ENCODE measurements at places on chromosomes 7 and 10.

GRCh38 chr7:116679500-116679899 is 7.5 kb downstream of the MET start:
- DNase-seq = no peak

DNA sequence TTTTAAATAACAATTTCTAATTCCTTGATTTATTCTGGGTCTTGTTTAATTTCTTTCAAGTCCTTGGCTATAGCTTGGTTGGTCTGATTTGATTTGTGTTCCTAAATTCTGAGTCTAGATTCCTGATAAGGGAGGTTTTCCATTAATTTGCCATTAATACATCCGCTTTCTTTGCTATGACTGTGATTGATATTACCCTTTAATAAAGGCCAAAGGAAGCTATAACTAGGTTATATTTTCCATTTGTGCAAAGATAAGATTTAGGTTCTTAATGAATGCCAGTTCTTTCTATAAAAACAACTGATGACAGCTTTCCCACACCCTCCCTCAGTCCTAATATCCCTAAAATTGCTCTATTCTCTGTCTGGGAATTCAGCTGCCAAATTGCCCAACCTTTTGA is 28.2 kb downstream of the NDUFB2 start:
- no peak for DNase-seq

DNA sequence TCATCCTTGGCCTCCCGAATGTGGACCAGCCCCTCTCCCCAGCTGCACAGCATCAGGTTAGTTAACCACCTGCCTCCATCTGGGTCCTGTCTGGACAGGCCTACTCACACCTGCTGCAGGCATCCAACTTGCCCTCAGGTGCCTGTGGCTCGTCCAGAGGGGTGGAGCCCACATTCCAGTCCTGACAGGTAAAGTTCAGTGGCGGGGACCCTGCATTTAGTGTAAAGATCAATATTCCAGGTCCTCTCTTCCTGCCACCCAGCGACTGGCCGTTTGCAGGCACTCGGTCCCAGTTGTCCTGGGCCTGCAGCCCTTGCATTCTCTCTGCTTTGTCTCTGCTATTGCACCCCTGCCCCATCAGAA is 15.0 kb downstream of the HTRA1 start:
- no peak for DNase-seq

GRCh38 chr7:143408686-143409561 is at the start of gene EPHA1:
Gene EPHA1 (minus strand): TSS chr7:143408856. CDS start chr7:143408805, 51 bp downstream.
- peak; percentile 64 for DNase-seq

DNA sequence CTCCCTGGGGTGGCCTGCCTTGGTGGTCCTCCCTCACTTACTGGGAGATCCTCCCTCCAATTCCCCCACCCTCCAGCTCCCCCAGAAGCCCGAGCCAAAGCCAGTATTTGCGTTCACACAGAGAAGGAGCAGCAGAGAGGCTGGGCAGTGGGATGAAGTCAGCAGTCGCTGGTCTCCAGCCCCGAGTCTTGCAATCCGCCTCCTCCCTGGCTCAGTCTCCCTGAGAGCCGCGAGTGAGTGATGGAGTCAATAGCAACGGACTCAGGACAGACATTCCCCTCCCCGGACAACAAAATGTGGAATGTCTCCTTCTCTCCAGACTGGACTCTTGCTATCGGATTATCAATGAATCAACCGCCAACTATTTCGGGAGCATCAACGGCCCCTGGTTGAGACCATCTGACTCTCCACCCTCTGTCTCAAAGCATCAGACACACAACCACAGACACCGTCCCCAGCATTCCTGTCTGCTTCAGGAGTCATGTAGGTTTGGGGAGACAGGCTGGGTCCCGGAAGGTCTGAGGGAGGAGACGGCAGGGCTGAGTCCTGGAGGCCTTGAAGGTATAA is 178.4 kb downstream of the SH3PXD2A start:
- DNase-seq = no peak
